ENCODE measurements at places on chromosomes 6 and 20.

DNA sequence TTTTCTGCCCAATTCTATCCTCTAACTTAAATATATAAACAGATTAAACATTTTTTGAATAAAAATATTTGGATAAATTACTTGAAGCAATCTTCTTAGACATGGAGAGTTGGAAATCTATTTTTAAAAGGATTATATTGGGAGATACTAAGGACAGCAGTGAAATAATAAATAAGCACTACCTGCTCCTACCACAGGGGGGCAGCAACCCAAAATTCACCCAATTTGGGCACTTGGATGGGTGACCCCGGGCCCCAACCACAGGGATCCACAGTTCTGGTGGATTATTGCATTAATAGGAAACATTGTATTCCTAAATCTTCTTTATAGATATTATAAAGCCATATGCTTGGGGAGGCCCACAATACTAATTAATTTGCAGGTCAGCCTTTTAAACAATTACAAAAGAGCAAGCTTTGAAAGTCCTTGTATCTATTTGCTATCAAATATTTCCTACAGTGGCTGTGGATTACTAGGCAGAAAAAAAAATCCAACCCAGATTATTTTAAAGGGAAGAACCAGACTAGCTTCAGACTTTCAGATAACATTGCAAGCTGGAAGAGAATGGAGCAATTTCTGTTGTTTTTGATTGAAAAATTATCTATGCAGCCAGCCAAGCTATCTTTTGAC lies 66.4 kb upstream of the PDE10A start:
- no peak for DNase-seq

GRCh38 chr20:23123886-23124285 lies 37.8 kb upstream of the CD93 start:
- DNase-seq: no peak

GRCh38 chr20:62156592-62157386 lies 13.2 kb downstream of the SS18L1 start:
- DNase-seq: peak; percentile 53

DNA sequence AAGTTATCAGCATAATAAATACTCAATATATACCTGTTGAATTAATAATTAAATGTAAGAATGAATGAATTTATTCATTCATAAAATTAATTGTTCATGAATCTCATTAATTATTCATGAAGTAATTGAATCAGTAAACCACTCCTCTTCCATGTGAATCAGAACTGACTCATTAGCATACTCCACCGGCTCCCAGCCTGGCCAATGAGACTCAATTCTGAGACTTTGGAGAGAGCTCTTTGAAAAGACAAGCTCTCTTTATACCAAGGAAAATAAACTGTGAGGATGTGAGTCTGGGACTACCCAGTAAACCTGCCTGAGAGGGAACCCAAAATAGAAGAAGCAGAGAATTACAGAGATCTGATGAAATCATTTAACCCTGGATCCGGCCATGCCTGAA lies 8.4 kb upstream of the SLC2A10 start:
- no peak for DNase-seq

DNA sequence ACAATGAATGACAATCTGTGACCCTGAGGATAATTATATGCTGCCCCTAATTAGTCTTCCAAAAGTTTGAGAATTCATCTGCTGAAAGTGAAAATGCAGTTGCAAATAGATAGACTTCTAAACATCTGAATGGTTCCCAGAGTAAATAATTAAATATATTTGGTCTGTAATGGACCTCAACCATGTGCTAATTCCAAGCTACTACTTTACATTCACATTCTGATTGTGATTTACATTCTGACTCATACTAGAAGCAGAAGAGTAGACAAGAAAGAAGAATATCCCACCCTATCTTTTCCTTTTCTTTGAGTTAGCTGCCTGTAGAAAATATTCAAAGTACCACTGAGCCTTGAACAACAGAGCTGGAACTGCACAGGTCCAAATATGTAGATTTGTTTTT lies 80.8 kb downstream of the PTPRK start:
- DNase-seq: no peak

DNA sequence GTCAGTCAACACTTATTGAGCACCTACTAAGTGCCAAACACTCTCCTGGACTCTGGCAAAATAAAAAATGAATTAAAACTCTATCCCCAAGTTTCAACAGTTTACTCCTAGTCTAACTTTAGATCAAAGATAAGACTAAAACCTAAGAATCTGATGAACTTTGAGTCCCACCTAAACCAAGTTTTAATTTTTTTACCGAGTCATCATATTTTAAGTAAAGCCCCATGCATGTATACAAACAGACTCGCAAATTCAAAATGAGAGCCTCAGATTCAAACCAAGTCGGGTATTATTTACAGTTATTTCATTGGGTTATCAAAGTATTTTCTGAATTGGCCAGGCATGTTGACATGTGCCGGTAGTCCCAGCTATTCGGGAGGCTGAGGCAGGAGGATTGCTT lies 28.2 kb downstream of the BNIP5 start:
- DNase-seq: no peak

DNA sequence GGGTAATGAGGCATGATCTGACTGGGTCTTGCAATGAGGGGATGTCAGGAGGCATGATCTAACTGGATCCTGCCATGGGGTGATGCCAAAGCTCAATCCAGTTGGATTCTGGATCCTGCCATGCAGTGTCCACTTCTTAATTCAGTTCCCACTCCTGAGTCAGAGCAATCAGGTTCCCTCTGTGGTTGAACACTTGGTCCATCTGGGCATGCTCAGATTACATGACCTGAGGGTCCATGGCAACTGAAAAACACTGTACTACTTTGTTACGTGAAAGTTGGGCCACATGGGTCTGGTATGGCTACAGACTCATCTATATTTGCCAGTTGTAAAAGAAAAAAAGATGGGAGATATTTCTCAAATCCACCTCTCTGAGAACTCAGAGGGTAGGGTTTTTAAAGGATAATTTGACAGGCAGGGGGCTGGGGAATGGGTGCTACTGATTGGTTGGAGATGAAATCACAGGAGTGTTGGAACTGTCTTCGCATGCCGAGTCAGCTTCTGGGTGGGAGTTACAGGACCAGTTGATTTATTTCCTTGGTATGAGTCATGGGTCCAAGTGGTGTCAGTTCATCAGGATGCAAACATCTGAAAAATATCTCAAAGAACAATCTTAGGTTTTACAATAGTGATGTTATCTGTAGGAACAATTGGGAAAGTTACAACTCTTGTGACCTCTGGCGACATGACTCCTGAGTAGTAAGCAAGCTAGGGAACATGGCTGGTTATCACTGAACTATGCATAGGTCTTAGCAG lies 21.6 kb downstream of the C6orf163 start:
- no peak for DNase-seq

- no peak for DNase-seq
These were observed 33.4 kb upstream of the INSM1 start for GRCh38 chr20:20334489-20334888.

DNA sequence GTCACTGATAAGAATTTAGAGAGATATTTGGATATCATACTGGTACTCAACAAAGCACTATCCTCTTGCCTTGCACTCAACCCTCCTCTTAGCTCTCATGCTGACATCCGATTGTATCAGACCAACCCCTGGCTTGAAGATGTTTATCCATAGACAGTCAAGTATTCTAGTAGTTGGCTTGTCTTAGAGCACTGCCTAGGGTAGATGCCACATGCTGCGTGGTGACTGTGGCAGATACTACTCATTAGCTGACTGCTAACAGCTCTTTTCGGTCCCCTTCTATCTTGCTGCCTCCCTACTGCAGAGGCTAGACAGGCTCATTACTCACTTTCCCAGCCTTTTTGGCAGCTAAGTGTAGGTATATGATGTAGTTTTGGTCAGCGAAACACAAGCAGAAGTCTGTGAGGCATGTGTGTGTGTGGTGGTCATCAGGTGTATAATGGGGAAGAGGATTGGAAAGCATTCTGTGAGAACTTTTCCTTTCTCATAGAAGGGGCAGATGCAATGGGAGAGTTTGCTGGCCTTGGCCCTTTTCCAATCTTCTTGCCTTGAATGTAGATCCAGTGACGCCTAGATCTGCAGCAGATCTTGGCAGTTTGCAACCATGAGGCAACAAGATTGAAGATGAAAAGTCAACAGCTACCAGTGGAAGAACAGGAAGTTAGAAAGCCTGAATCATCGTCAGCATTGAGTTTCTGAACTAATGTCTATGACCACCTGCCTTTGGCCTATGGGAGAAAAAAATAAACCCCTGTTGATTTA lies 4.4 kb upstream of the IFNGR1 start:
- no peak for DNase-seq

DNA sequence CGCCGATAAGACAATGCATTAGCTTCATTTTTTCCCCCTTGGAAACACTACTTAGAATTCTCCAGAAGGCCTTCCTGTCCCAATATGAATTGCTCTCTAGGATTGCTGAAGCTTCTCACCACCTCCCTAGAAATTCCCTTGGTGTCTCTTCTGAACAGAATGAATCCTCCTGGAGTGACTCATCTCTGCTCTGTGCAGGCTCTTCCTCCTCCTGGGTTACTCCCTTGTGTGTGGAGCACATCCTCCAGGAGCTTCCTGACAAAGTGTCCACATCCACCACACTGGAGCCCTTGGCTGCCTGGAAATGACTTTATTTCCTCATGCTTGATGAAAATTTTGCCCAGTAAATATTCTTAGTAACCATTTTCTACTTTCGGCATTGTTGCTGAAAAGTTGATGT lies 54.4 kb downstream of the DTNBP1 start:
- no peak for DNase-seq

GRCh38 chr6:168067081-168067759 lies 11.8 kb downstream of the FRMD1 start:
- DNase-seq: no peak

DNA sequence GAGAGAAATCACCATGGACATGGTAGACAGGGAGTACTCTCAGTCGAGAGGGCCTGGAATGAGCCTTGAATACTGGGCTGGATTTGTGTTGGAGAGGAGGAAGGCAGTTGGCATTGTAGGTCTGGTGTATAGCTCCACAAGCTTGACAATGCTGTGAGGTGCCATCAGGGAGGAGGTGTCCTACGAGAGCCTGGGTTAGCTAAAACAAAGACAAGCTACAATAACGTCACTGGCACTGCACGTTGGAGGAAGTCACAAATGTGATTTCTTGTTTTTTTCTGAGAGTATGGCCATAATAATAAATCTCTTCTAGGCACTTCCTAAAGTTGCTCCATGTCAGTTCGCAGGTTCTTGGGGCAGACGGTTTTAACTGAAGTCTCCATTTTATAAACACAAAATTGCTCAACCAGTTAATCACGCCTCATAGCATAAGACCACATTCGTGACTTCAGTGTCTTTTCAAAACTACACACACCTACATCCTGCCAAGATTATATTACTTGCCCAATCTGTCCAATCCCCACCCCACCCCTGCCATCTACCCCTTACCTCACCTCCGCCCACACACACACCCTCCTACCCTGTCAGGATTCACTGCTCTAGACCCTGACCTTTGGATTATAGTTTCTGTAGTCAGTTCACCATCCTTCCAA lies 4.4 kb upstream of the HLA-DMB start:
- no peak for DNase-seq

DNA sequence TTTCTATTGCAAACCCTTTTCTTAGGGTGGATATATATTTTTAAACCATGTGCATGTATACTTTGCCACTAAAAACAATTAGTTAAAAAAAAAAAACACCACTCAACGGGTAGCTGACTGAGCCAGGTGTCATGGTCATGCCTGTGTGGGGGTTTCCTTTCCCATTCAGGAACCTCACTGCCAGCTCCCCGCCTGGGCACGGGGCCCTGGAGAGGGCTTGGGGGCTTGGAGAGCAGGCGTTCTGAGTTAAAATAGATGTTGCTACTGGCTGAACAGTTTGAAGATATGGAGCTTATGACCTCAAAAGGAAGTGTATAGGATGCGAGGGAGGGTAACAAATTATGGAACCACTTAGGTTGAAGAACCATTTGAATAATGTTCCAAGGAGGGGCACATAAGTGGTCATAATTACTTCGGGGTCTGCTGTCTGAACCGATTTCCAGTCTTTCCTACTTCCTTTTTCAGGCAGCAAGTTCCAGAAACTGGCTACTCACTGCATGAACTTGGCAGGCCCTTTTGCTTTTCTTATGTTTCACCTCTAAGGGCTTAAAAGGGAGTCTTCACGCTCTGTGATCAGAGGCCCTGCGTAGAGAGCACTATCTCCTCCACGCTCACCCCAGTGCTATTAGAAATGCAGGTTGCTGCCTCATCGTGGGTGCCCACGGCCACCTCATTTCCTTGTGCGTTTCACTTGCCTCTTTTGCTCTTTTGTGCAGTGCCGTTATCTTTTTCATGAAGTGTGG lies 9.9 kb downstream of the STX16 start:
- peak; percentile 33 for DNase-seq

DNA sequence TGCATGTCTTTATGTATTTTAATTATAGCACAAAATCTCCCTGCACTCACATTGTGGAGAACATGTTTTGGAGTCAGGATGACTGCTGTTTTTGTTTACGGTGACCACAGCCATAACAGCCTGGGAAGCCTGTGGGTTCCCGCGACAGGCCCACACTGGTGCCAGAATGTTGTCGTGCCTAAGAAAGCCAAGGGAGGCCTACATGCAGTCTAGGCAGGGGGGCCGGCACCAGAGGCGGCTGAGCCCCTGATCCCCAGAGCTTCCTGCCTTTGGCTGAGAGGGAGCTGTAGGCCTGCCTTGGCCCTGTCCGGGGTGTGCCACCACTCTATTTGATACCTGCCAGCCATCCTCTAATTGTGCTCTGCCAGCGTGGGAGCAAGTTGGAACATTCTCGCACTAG lies 46.7 kb downstream of the TBC1D7 start:
- no peak for DNase-seq

- no peak for DNase-seq
These were observed 5.1 kb upstream of the MRS2 start for GRCh38 chr6:24397631-24398030.

DNA sequence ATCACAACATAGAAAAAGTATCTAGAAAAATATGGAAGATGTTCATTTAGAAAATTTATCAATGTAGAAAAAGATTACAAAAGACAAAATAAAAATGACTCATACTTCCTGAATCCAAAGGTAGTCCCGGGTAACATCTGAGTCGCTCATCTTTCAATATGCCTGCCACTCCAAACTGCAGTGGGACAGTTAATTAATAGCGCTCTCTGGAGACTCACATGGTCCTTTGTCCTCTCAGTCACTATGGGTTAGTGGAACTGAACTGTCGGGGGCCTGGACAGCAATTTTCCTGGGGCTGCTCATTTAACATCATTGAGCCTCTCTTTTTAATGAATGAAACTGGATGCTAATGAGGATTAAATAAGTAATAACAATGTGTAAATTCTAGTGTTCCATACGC lies 103.4 kb downstream of the MAP3K4 start:
- no peak for DNase-seq

DNA sequence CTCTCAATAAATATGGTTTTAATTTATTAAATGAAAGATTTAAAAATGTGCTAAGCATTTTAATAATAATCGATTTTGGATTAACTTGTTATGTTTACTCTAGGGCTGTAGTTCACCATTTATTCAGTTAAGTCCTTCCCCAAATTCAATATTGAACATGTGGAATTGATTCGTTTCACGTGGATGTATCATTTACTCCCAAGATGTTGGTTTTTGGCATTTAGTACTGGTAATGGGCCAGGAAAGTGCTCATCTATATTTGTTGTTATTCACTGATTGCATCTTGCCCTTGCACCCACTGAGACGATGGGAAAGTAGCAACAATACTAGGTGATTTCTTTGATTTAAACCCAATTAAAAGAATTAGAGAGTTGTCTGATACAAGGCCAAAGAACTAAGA lies 97.1 kb downstream of the ESR1 start:
- DNase-seq: no peak

All from activated T-helper 1 cell treated with Interleukin-2 at 50 U/mL for 16 hours (primary cell).